ENCODE measurements at places on chromosomes 11 and 22.

- DNase-seq: no peak
Measured at GRCh38 chr11:8593935-8594909, at the start of gene STK33. Gene STK33 (minus strand): TSS chr11:8594228. CDS start chr11:8474905, 119,323 bp downstream.

DNA sequence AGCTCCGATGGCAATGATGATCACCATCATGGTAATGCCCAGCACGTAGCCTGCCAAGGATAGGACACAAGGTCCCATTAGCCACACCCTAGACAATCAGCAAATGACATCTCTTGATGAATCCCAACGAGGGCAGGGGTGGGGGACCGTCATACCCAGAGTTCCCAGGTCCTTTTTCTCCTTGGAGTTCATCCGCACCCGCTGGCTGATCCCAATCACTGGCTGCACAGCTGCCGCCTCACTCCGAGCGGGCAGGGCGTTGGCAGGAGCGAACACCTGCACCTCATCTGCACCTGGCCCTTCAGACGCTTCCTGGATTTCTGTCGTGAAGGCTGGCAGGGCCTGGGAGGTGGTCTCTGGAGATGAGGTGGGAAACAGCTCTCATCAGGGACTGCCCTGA is 2.9 kb downstream of the PIK3IP1 start:
- DNase-seq: no peak

DNA sequence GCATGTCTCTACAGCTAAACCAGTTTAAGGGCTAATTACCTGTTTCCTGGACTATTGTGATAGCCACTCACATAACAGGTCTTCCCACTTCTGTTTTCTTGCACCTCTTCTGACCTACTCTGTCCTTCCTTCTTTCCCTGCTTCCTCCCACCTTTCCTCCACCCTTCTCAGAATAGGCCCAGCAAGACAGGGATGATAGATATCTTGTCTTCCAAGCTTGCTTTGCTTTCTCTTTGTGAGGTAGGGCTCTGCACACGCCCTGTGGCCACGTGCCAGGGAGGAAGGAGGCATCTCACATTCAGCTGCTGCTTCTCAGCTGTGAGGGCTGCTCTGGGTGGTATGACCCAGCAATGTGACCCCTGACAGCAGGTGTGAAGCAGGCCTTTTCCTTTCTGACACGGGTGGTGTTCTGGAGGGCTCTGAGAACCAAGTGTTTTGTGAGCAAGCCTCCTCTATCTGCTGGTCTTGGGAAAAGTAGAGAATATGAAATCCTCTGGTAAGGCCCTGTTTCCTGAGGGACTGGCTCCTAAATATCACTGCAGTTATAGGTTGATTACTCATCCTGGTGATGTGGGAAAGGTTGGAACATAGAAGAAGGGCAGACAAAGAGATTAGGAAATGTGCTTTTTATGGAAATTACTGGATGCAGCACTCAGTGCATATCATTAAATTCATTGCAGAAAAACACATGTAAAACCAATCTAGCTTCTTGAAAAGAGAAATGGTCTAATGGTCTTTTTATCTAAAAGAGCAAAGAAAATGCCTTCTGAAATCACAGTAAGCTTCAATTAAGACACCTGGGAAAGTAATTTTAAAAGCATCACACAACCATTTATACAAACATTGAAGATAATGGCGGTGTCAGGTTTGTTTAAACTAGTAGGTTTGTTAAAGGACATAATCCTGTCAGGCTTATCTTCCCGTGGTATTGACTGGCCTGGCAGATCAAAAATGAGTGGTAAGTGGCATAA is 8.5 kb downstream of the AMOTL1 start:
- no peak for DNase-seq

DNA sequence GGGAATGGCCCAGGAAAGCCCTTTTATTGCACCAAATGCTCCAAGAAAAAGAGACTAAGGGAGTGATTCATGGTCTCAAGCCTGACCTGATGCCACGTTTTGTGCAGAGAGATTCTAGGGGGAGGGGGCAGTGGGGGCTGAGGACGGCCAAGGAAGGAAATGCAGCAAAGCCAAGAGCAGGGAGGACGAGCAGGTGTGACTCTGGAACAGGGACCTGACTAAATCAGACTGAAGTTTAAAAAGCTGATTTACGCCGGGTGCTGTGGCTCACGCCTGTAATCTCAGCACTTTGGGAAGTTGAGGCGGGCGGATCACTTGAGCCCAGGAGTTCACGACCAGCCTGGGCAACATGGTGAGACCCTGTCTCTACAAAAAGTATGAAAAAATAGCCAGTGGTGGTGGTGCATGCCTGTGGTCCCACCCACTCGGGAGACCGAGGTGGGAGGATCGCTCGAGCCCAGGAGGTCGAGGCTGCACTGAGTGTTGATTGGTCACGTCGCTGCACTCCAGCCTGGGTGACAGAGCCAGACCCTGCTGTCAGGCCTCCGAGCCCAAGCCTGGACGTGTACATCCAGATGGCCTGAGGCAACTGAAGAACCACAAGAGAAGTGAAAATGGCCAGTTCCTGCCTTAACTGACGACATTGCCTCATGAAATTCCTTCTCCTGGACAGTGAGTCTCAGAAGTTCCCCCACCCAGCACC is 10.8 kb upstream of the IFITM3 start:
- no peak for DNase-seq

DNA sequence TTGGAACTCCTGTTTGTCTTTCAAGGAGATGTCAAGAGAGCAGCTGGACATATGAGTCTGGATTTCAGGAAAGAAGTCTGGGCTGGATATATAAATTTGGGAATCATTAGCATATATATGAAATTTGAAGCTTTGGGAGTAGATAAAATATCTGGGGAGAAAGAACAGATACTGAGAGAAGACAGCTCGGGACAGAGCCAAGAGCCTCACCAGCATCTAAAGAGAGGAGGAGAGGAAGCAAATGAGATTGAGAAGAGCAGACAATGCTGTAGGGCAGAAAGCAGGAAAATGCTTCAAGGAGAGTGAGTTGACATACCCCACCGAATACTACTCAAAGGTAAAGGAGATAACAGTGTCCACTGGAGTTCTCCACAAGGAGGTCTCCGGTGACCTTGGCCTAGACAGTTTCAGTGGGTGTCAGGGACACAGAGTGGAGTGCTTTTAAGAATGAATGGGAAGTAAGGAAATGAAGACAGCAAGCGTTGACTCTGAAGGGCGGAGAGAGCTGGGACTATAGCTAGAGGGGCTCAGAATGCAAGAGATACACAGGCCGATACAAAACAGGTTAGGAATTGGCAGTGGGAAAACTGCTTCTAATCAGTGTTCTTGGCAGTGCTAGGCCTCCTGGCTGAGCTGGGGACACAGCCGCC is 862 bp downstream of the APBB1 start:
- DNase-seq: no peak

GRCh38 chr11:65424205-65425104 is 1.9 kb downstream of the NEAT1 start:
- no peak for DNase-seq

- DNase-seq: no peak
Measured at GRCh38 chr11:65536412-65537295, 11.8 kb downstream of the SCYL1 start.

DNA sequence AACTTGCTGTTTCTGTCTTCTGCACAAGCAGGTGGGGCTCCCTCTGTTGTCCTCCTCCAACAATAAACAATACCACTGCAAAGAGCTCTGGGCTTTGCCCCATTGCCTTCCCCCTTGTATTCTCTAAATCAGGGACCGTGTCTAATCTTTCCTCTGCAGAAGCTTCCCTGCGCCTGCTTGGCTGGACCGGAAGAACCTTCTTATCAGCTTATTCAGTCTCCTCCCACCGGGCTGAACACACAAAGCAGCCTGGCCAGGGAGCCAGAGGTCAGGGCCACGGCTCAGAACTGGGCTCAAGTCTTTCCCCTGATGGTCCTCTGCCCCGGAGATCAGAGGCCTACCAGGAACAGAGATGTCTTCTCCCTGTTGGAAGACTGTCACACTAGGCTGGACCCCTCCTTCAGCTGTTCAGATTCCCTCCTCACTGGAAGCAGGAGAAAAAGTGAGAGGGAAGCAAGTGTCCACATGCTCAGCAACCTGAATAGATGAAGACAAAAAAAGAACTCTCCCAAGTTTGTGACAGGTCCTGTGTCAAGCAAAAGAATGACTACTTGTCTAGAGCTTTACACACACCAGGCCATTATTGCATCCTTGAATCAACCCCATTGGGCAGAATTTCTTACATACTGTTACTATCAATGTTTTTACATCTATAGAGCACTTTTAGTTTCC is 63.7 kb downstream of the RAB30 start:
- peak; percentile 34 for DNase-seq

Measured in LNCaP clone FGC (cell line).